H1 (cell line): ENCODE measurements at places on chromosomes 5 and 9.

DNA sequence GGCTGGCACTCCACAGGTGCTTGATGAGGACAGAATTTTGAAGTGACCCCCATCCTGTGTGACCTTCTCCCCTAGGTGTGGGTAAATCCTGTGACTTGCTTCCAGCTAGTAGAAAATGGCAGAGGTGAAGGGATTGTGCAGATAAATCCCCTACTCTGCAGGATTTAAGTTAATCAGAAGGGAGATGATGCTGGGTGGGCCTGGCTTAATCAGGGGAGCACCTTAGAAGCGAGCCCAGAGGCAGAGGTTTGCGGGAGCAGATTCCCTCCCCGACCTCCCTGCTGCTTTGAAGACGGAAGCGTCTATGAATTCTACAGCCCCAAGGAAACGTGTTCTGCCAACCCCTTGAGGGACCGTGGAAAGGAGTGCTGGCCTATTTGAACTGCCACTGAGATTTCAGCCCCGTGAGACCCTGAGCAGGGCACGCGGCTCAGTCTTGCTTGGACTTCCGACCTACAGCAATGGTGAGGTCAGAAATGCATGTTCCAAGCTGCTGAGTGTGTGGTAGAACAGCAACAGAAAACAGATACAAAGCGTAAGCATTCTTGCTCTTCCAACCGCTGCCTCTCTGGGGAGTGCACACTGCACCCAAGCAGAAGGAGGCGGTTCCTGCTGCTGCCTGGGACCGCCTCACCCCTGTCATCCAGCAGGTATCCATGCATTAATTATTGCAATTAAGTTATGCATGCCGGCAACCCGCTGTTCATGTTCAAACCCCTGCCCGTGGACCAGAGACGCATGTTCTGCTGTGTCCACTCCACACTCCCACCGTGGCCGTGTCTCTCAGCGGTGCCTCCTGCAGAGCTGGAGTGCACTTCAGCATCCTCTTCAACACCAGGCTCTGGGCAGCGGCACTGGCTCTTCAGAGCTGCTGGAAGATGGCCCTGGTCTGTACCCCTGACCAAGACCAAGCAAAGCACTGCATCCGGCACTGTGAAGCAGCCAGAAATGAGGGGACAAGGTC lies 54.6 kb upstream of the RXRA start:
- no peak for DNase-seq

DNA sequence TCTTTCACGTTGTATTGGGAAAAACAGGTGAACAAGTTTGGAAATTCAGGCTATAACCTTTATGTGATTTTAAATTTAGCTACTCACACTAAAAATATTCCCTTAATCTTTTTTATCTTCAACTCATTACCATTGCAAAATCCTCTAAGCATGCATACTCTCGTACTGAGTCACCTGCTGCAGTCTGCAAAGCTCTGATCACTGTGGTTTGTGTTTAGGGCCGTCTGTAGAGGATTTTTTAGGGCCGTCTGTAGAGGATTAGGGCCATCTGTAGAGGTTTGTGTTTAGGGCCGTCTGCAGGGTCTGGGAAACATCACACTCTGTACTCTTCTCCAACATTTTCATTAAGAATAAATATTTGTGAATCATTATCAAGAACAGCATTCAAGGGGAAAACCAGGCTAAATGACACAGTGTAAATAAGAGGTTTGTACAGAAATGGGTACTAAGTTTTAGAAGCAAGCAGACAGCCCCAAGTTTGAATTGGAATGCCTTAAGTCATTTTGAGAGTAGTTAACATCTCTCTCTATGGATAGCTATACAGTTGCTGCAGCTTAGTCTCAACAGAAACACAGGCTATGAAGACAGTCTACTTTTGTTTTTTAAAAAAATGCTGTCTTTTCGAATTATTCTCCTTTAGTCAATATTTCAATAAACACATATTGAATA lies 155.0 kb upstream of the TSLP start:
- no peak for DNase-seq

DNA sequence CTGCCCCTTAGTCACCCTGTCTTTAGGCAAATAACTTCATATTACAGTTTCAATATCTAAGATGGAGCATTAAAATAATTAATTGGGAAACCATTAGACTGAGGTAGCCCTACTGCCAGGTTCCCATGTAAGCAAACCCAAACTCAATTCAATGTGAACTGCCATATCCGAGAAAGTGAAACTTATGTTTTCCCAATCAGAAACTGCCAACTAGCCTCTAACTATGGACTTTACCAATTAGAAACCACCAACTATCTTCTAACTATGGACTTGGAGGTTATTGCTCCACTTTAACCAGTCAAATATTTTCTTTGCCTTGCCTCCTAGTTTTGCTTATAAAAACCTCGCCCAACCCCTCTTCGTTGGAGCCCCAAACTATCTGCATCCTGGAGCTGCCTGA lies 218.5 kb downstream of the ENC1 start:
- DNase-seq, result no peak

DNA sequence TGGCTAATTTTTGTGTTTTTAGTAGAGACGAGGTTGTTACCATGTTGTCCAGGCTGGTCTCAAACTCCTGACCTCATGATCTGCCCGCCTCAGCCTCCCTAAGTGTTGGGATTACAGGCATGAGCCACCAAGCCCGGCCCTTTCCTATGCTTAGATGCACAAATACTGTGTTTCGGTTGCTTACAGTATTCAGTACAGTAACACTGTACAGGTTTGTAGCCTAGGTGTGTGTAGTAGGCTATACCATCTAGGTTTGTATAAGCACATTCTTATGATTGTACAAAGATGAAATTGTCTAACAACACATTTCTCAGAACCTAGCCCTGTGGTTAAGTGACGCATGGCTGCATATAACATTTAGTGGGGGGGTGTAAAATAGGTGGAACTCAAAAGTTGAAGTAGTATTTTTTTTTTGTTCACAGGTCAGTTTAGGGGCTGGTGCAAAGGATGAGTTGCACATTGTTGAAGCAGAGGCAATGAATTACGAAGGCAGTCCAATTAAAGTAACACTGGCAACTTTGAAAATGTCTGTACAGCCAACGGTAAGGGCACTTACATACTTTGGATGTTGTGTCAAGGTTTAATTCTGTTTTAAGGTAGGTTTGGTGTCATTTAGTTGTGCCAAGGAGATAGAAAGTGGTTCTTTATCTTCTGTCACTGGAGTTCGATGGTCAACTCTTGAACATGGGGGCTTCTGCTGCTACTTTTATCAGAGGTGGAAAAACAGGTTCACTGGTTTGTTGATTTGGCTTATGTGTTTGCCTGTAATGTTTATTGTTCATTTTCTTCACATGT lies 3.4 kb downstream of the NPM1 start:
- DNase-seq, result no peak

GRCh38 chr9:68869022-68869421 lies 144.9 kb downstream of the PRKACG start:
- no peak for DNase-seq

- no peak for DNase-seq
These were observed 603 bp downstream of the PPIP5K2 start for GRCh38 chr5:103120607-103121200.

DNA sequence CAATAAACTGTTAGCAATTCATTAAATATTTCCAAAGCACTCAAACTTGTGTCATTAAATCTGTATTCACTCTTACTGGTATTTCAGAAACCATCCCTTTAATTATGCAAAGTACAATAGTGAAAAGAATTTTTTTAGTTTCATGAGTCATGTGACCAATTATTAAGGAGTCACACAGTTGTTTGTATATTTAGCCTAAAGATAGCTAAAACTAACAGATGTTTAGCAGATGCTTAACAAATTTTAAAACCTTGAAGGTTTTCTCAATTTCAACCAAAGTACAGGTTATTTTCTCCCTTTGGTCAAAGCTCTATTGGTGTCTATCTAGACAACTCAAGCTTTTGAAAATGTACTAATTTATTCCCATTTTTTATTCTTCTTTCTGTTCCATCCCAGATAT lies 44.1 kb downstream of the PJA2 start:
- no peak for DNase-seq

- no peak for DNase-seq
These were observed 154.9 kb downstream of the OLFM1 start for GRCh38 chr9:135242406-135242805.
